Right lobe of liver (tissue), 6 donors: ENCODE measurements at places on chromosomes 4 and X.

GRCh38 chrX:102715967-102716366 lies 3.7 kb downstream of the GPRASP2 start:
- DNase-seq: no peak

GRCh38 chr4:153409924-153410501 lies 56.1 kb upstream of the TMEM131L start:
- DNase-seq: no peak

- DNase-seq: no peak
Measured at GRCh38 chr4:121706595-121707021, 9.8 kb upstream of the ANXA5 start.

DNA sequence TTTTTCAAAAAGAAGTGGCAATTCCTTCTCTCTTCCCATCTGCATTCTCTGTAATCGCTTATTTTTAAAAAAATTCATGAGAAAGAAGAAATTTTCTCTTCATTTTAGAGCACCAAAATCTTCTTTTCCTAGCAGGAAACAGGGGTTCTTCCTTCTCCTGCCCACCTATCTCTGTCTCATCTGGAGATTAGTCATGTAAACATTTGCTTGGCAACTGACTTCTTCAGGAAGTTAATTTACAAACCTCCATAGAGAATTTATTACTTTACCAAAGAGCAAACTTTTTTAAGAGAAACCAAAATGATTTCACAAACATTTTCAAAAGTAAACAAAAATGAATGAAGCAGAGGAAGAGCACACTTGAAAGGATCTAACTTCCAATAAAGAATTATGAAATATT lies 13.5 kb downstream of the TTC29 start:
- no peak for DNase-seq

GRCh38 chrX:39157796-39158195 lies 356.5 kb downstream of the MID1IP1 start:
- DNase-seq: no peak
